ENCODE measurements at places on chromosomes 7 and 10.
A peak's percentile ranks its signal among the peaks of the same experiment; 100 is the strongest.

DNA sequence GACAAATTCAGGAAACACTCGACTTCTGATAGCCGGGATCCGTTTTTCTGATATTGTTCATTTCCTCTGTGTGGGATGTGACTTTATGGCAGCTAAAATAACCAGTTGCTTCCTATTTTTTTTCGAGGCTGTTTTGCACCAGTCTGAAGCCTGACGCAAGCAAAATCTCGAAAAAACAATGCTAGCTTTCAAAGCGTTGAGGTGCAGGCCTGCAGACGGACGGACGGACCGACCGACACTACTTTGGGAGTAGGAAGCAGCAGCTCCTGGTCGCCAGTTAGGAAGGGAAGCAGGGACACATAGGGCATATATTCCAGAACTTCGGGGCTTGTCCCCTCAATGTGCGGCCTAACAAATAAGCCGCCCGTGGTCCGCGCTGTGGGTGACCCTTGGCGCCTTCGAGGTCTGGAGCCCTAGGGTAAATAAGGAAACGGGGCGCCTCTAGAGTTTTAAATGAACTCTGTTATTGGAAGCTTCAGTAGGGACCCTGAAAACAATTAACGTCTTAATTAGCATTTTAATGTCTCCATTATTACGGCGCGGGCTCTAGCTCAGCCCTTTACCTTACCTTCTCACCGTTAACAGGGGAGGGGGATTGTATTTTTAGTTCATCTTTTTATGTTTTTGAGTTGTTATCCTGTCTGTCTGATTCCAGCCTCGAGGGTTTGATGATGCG is 1.3 kb downstream of the HHEX start:
- DNase-seq, result peak; percentile 20

DNA sequence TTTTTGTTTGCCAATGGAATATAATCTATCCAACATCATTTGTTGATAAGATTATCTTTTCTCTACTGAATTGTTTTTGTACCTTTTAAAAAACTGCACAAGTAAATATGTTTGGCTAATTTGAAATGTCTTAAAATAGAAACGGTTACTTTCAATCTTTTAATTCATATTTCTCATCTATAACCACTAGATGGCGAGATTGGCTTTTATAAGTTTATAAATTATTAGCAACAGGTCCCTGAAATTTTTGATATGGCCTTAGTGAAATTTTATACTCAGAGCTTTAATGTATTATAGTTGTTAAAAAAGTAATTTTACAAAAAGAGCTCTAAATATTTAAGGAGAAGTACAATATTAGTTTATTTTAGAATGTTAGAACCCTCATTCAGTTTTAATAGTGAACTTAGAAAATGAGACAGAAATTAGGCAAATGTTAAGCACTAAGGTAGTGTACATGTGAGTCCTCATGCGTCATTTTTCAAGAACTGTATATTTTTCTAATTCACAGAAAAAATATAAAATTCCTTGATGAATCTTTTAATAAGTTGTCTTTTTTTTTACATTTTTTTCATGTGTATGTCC is 592.5 kb downstream of the ARL4A start:
- DNase-seq, result no peak

- DNase-seq, result no peak
Measured at GRCh38 chr10:29322918-29323317, 34.0 kb downstream of the LYZL1 start.

DNA sequence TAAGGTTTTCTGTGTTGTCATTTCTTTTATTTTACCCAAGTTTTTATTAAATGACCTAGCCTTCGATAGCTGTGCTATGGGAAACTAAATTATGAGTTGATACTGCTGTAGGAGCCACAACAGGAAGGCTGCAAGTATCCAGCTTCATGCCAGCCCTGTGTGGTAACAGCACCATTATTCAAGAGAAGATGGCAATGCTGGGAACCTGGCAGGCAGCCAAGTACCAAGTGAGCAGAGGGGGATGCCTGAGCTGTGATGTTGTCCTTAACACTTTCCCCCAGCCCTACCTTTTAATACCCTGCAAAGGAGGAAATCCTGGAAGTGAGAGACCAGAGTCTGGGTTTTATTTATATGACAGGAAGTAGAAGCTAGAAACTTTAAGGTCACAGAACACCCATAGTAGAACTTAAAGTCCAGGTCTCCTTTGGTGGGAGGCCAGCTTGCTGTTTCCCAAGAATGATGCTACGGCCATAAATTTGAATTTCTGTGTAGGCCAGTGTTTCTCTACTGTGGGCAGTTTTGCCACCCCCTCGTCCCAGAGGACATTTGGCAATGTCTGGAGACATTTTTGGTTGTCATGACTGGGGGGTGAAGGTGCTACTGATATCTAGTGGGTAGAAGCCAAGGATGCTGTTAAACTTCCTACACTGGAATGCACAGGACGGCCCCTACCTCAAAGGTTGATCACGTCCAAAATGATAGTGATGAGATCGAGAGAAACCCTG is 9.2 kb upstream of the ATXN7L1 start:
- DNase-seq, result no peak

DNA sequence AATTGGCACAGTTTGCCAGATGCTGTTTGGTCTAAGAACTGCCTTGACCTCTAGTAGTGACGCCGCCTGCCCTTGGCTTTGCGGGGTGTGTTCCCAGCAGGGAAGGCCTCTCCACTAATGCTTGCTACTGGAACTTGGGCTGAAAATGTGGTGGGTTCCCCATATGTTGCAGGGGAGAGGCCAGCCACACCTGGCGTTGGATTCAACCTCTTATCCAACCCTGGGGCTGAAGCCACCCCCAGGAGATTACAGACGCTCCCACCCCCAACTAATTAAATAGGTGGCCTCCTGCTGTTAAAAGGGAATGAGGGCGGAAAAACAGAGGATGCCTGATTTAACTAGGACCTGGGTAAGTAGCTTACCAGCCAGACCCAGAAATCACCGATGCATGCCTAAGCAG is 19.2 kb upstream of the ATOH7 start:
- no peak for DNase-seq

DNA sequence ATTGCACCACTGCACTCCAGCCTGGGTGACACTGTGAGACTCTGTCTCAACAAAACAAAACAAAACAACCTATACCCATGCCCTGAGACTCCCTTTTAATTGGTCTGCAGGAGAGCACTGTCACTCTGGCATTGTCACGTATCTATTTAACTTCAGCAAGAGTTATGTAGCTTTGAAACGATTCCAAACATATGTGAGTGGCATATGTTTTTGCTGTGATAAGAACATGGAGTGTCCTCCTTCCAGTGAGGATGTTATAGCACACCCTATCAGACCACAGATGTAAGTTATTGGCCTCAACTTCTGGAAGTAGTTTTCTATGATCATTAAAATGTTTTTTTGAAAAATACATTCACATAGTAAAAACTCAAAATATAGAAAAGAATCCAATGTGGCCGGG is 15.5 kb upstream of the DNAJC12 start:
- no peak for DNase-seq

- DNase-seq, result no peak
Measured at GRCh38 chr7:101862280-101863220, 45.1 kb downstream of the CUX1 start.

DNA sequence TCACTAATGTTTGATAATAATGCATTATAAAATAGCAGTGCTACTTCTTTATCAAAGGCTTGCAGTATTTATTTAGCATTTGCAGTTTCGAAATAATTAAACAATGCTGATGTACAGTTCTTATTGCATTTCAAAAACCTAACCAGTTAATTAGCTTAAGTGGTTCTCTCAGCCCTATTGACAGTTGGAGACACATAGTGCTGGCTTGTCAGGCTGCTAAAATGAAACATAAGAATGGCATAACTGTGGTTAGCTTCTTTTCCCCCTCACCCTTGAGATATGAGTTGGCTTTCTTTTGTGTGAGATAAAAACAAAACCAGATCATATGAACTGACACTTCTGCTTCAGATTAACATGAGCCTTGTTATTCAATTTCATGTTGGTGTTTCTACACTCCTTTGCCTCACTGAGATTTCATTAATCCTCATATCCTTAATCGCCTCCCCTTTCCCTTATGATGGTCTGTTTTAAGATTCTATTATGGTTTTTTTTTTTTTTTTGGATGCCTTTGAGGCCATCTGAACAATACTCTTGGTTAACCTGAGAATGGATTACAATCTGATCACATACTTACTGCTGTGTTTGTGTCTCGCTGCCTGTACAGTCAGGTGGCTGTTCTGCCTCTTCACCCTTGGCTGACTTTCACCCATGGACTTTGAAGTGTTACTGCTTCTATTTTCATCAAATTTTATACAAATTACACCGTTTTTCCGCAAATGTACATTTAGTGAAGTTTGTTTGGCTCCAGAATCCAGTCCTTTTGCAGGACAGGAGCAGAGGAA is 108.0 kb downstream of the SDK1 start:
- no peak for DNase-seq

- DNase-seq, result no peak
Measured at GRCh38 chr10:30861221-30861620, 170.4 kb downstream of the ZNF438 start.

DNA sequence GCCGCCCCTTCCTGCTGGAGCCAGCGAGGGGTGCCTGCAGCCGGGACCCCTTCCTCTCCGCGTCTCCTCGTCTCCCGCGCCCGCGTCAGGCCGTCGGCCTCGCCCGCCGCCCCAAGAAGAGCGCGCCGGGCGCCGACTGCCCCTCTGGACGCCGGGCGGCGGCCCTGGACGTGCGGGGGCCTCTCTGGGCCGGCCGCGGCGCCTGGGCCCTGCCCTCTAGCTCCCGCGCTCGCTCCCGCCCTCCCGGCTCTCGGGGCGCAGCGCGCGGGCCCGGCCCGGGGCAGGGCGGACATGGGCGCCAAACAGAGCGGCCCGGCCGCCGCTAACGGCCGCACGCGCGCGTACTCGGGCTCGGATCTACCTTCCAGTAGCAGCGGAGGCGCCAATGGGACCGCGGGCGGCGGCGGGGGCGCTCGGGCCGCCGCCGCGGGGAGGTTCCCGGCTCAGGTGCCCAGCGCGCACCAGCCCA is 704 bp downstream of the ZNRF2 start:
- DNase-seq, result peak; percentile 47

DNA sequence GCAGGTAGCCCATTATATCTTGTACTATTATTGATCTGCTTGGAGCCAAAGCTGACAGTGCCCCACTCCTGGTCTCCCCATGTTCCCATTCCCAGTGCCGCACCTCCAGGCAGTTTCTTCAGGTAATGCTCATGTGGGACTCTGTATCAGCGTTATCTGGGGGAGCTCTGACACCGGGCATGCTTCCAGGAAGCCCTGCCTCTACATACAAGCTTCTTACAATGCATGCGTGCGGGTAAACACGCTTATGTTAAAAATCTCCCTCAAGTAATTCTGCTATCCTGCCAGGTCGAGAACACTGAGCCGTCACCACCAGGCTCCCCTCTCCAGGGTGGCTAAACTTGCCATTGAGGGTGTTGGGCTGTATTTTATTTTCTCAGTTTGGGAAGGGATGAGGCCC is 61.6 kb upstream of the LBX1 start:
- no peak for DNase-seq

DNA sequence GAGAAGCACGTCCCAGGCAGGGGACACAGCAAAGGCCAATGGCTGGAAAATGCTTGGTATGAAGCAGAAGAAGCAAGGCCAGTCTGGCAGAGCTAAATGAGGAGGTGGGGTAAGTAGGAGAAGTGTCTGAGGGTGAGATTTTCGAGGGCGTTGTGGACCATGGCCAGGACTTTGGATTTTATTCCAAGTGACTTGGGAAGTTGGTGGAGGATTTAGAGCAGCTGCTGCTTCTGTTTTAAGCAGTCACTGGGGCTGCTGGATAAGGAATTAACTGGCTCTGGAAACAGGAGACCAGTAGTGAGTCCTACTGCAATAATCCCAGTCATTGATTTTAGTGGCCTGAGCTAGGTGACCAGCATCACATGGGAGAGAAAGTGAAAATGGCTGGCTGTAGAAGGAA is 67.6 kb upstream of the GSDME start:
- DNase-seq, result no peak

DNA sequence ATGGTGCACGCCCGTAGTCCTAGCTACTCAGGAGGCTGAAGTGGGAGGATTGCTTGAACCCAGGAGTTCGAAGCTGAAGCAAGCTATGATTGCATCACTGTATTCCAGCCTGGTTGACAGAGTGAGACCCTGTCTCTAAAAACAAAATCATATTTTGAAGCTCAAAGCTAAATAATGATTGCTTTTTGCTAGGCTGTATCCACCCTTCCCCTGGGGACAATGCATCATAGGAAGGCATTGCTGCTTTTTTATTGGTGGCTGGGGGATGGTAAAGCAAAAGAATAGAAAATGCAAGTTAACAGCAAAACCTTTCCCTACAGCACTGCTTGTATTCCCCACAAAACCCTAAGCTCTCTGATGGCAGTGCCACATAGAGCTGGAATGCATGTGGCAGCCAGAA is 107.5 kb upstream of the WAC start:
- no peak for DNase-seq

- no peak for DNase-seq
Measured at GRCh38 chr10:123580426-123580825, 85.7 kb upstream of the GPR26 start.

- no peak for DNase-seq
Measured at GRCh38 chr7:37230221-37230620, 218.4 kb downstream of the ELMO1 start.

- no peak for DNase-seq
Measured at GRCh38 chr7:107742678-107743566, 1.0 kb upstream of the CBLL1 start.

DNA sequence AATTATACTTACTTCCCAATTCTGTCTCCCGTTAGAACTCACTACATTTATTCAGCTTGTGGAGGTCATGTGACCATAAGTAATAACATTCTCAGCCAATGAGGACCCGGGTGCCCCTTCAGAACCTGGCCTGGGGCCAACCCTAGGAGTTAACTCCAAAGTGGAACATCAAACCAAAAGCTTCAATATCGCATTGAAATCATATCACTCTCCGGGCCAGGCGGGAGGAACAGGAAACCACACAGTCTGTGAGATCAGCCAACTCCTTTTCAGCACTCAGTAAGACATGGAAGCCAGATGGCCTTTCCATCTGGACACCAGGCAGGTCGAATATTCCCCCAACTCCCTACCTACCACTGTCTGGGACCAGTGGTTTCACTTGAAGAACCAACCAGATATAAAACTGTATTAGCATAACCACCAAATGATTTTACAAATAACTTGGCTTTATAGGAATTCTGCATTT is 5.5 kb downstream of the CREB3L2 start:
- no peak for DNase-seq

DNA sequence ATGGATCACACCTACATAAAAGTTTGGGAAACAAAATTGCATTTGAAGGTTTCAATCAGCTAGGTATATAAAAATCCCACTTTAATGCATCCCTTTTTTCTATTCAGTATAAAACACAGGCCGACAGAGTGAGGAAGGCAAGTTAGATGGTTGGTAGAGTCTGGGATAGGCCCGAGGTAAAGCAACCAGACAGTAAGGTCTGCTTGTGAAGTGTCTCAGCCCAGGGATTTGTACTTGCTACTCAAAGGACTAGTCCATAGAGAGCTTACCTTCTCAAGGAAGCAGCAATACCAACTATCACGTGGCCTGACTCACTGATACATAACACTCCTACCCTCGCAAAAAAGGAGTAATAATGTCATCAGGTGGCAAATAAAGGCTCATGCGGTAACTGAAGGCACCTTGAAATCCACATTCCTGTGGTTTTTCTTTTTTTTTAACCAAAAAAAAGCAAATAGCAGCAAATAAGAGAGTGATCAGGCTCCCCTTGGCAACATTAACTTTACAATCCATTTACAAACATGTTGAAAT is 56.2 kb upstream of the ATP6V0A4 start:
- DNase-seq, result no peak

Measured in activated T-cell treated with anti-CD3 and anti-CD28 coated beads, Interleukin-2, amount 50 U/mL, for 48 hours (primary cell).